Dermis blood vessel endothelial cell (primary cell): ENCODE measurements at places on chromosomes 3 and 15. TPM values are rescaled to one million over a fixed set of nuclear protein-coding genes. Genes with fewer than 3 reads are reported as not detected.

ZMAT3 gene
- total RNA-seq, result 21.8 and 34.4 TPM in 2 replicates

SQOR gene
- total RNA-seq, result 128 and 161 TPM in 2 replicates

THSD4 gene
- 34.2 and 38.4 TPM in 2 replicates for total RNA-seq

FGF7 gene
- total RNA-seq, result under 0.01 TPM in 1 of 2 replicates, not detected in the other

EPHB3 gene
- under 0.01 and 0.23 TPM in 2 replicates for total RNA-seq

CCRL2 gene
- total RNA-seq, result 5.1 and 5.7 TPM in 2 replicates

P2RY1 gene
- total RNA-seq, result 0.88 and 2.4 TPM in 2 replicates

EFCAB12 gene
- not detected in 2 replicates for total RNA-seq

REC114 gene
- not detected in 2 replicates for total RNA-seq

ZNF385D gene
- 2.0 and 4.4 TPM in 2 replicates for total RNA-seq

TIMP4 gene
- total RNA-seq, result 0.34 and 0.51 TPM in 2 replicates

SLC9C1 gene
- total RNA-seq, result 0.14 and 0.85 TPM in 2 replicates

SLCO2A1 gene
- total RNA-seq, result 4.9 and 10.7 TPM in 2 replicates

GLCE gene
- 65.7 and 79.2 TPM in 2 replicates for total RNA-seq

CCR8 gene
- not detected in 2 replicates for total RNA-seq

CACNA2D2 gene
- total RNA-seq, result not detected in 2 replicates

FAM131A gene
- total RNA-seq, result 32.9 and 50.5 TPM in 2 replicates

TMOD3 gene
- total RNA-seq, result 86.6 and 142 TPM in 2 replicates

MCF2L2 gene
- total RNA-seq, result 0.34 and 0.84 TPM in 2 replicates

GRK7 gene
- not detected in 2 replicates for total RNA-seq

QTRT2 gene
- 33.2 and 38.5 TPM in 2 replicates for total RNA-seq

ROPN1 gene
- not detected in 2 replicates for total RNA-seq

CAND2 gene
- total RNA-seq, result 2.2 and 2.4 TPM in 2 replicates

CADPS gene
- not detected in 2 replicates for total RNA-seq

C3orf33 gene
- total RNA-seq, result 0.98 and 2.0 TPM in 2 replicates

NRROS gene
- total RNA-seq, result 13.4 and 16.8 TPM in 2 replicates

TICRR gene
- total RNA-seq, result 2.2 and 7.0 TPM in 2 replicates

LNP1 gene
- total RNA-seq, result 0.51 and 1.1 TPM in 2 replicates

STRA6 gene
- total RNA-seq, result 0.51 TPM in 1 of 2 replicates, not detected in the other

TRANK1 gene
- total RNA-seq, result 13.6 and 13.9 TPM in 2 replicates

MAP2K5 gene
- total RNA-seq, result 6.8 and 7.5 TPM in 2 replicates

FAM174B gene
- 31.1 and 37.7 TPM in 2 replicates for total RNA-seq

GANC gene
- total RNA-seq, result 11.1 and 18.6 TPM in 2 replicates

SLC38A3 gene
- total RNA-seq, result not detected in 2 replicates

CHRNA3 gene
- not detected in 2 replicates for total RNA-seq

P2RY14 gene
- total RNA-seq, result not detected in 2 replicates

EFCC1 gene
- 5.9 and 12.1 TPM in 2 replicates for total RNA-seq

ARL14 gene
- not detected in 2 replicates for total RNA-seq

MCCC1 gene
- total RNA-seq, result 24.5 and 33.6 TPM in 2 replicates

AGTR1 gene
- under 0.01 TPM in 1 of 2 replicates, not detected in the other for total RNA-seq

CPNE9 gene
- not detected in 2 replicates for total RNA-seq

TMEM108 gene
- 0.17 and 0.23 TPM in 2 replicates for total RNA-seq

CAMKV gene
- total RNA-seq, result not detected in 2 replicates
